ENCODE measurements at places on chromosomes 3 and 15. TPM values are rescaled to one million over a fixed set of nuclear protein-coding genes. Genes with fewer than 3 reads are reported as not detected.

- DNase-seq: no peak
Measured at GRCh38 chr15:66900586-66901310, 164.7 kb upstream of the SMAD3 start.

DNA sequence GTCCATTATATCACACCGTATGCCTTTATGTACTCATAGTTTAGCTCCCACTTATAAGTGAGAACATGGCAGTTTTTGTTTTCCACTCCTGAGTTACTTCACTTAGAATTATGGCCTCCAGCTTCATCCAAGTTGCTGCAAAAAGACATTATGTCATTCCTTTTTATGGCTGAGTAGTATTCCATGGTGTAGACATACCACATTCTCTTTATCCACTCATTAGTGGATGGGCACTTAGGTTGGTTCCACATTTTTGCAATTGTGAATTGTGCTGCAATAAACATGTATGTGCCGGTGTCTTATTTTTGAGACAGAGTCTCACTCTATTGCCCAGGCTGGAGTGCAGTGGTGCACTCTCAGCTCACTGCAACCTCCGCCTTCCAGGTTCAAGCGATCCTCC lies 74.1 kb upstream of the IQSEC1 start:
- no peak for DNase-seq

The UBE3A gene
- 139 TPM for total RNA-seq

DNA sequence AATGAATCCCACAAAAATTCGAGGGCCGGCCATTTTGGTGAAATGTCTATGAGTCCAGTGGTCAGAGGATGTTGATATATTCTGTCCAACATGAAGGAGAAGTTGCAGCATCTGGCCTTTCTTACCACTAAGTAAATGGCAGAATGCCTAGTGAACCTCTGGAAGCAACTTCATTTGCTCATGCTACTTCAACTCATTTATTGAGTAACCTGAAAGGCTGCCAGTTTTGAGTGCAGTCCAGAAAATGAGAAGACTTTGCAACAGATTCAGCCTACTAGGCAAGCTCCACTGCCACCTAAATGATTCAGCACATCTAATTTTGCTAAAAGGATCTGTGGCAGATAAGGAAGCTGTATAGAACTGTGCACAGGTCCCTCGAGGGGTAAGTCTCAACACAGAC lies 265.0 kb downstream of the OPA1 start:
- DNase-seq: no peak

DNA sequence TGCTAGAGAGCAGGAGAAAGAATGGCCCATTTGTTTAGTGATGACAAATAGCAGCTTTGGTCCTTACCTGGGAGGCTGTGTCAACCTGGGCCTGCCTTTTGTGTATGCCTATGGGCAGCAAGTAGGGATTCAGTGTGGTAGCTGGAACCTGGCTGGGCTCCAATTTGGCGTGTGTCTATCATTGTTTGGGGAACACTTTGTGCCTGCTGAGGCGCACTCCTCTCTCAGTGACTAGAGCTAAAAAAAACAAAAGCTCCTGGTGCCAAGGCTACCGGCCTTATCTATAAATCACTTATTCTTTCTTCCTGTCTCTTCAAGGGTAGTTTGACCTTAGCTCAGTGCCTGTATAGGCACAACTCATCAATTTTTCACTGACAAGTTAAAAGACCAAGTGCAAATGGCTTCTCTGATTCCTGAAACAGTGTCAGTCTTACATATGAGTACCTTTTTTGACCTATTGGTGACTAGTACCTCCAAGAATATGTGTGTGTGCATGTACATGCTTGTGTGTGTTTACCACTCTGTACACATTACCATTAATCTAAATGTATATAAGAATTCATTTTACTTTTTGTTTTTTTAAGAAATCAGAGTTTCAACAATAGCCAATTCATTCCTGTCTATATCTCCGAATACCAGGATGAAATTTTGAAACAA lies 54.6 kb downstream of the GMNC start:
- DNase-seq: no peak

DNA sequence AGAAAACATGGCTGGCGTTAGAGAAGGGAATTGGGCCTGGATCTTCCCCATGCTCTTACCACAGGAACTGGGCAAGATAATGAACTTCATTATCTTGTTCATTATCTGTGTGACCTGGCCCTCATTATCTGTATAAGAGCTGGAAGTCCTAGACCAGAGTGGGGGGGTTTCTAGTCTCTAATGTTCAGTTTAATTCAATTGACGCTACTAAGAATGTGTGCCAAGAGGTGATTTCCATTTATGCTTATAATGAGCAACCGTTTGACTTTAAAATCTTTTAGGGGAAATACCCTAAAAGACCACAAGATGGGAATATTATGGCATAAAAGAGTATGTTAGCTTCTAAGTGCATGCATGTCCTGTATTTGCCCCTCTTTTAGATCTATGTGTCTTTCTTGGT lies 59.1 kb upstream of the CSTA start:
- DNase-seq: no peak

- DNase-seq: no peak
Measured at GRCh38 chr3:46245146-46245545, 2.9 kb downstream of the CCR3 start.

Data from activated CD4-positive, alpha-beta T cell treated with anti-CD3 and anti-CD28 coated beads for 36 hours (primary cell).